ENCODE measurements at places on chromosomes 7 and 10.

DNA sequence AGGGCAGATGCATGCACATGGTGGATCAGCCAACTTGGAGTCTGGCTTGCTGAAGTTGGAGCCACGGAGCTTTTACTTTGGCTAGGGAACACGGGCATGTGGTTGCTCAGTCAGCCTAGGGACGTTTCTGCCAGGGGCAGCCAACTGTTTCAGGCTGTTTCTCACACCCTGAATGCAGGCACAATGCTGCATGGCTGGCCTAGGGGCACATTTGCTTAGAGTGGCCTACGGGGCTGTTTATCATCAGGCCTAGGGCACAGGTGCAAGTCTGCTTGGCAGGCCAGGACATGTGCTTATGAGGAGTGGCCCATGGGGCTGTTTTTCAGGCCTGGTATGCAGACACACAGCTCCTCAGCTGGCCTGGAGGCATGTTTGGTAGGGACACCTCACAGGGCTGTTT is 107.4 kb downstream of the GSAP start:
- no peak for DNase-seq

GRCh38 chr10:44058259-44058658 is 326.6 kb downstream of the CXCL12 start:
- DNase-seq = no peak

- DNase-seq = no peak
Measured at GRCh38 chr10:78806681-78807221, 262.0 kb upstream of the ZMIZ1 start.

DNA sequence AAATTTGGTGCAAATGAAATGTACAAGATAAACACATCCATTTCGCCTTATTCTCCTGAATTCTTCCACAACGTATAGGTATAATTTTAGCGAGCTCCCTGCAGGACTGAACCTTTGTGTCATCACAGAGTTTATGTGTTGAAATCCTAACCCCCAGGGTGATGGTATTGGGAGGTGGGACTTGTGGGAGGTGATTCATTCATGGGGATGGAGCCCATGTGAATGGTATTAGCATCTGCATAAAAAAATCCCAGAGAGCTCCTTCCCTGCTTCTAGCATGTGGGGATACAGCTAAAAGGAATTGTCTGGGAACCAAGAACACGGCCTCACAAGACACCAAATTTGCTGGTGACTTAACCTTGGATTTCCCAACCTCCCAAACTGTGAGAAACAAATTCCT is 741.4 kb upstream of the VSTM2A start:
- DNase-seq = no peak

DNA sequence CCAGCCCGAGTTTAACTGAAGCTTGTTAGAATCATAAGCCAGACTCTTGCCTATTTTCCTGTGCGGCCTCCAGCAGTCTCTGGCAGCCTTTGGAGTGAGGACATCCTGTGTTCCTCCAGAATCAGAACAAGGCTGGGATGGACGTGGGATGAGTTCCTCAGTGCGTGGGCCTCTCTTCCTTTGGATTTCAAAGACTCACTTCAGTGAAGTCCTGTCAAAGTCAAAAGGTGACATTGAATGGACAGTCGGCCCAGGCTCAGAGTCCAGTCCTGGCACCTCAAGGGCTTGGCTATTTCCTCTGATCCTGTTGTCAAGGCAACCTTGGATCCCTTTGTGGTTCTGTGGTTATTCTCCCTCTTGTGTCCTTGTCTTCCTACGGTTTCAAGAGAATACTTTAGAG is 21.4 kb upstream of the SMC3 start:
- no peak for DNase-seq

DNA sequence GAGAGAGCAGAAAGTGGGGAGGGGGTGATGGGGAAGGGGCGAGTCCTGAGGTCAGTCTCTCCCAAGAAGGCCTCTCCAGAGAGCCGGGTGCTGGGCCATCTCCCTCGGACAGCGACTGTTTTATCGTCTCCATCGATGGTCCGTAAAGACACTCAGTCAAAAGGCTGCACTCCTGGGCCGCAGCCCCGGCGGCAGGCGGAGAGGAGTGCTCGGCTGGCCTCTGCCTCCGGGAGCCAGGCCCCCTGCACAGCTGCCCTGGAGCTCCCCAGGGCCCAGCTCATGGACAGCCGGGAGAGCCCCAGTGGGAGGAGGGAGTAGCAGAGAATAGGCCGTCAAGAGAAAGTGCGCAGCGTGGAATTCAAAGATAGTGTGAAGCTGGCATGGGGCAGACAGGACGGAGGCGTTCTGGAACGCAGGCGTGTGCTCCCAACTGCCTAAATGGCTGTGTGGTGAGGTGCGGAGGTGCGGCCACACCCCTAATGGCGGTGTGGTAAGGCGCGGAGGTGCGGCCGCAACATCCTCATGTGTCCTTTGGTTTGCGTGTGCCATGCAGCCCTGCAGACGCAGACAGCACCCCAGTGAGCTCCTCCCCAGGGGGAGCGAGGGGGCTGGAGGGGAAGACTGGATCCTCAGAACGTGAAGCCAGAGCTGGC is 477.5 kb upstream of the FOXK1 start:
- DNase-seq = no peak

GRCh38 chr7:30238721-30239441 is 45.5 kb upstream of the ZNRF2 start:
- no peak for DNase-seq

GRCh38 chr10:46317889-46318288 is 31.1 kb downstream of the ANTXRL start:
- DNase-seq = no peak
